ENCODE measurements at places on chromosomes 5 and 9.

- DNase-seq, result no peak
Measured at GRCh38 chr9:38130724-38131123, 61.7 kb upstream of the SHB start.

DNA sequence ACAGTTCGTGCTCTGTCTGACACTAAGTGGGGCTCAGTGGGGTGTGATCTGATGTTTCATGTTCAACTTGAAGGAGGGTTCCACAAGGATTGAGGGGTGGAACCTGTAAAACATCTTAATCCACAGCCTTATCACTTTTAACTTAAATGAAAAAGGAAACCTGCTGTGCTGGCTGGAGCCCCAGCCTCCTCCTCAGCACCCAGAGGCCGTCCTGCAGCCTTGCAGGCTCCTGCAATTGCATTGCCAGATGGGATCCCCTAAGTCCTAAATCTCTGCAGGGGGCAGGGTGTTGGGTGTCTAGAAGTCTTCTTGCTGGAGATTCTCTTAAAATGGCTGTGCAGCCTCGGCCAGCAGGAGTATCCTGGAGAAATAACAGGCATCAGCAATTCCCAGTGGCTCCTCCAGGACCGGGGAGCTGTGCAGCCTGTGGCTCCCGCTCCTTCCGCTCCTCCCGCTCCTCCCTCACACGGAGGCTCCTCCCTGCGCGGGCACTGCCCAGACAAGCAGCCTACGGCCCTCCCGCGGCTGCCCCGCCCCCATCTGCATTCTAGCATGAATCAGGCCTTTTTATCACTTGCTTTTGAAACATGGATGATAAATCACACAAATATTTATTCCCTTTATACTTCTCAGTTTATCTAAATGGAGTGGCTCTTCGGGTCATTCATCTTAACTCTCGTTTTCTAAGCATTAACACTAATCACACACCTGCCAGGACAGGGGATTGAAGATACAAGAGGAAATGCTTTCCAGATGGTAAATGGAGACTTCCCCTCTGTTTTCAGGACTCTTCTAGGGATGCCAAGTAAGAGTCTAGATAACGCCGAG lies 131.0 kb downstream of the ADAMTS16 start:
- no peak for DNase-seq

- no peak for DNase-seq
Measured at GRCh38 chr5:133680830-133681565, 68.7 kb upstream of the FSTL4 start.

GRCh38 chr9:93771276-93771675 lies 183.9 kb downstream of the BARX1 start:
- DNase-seq, result no peak

DNA sequence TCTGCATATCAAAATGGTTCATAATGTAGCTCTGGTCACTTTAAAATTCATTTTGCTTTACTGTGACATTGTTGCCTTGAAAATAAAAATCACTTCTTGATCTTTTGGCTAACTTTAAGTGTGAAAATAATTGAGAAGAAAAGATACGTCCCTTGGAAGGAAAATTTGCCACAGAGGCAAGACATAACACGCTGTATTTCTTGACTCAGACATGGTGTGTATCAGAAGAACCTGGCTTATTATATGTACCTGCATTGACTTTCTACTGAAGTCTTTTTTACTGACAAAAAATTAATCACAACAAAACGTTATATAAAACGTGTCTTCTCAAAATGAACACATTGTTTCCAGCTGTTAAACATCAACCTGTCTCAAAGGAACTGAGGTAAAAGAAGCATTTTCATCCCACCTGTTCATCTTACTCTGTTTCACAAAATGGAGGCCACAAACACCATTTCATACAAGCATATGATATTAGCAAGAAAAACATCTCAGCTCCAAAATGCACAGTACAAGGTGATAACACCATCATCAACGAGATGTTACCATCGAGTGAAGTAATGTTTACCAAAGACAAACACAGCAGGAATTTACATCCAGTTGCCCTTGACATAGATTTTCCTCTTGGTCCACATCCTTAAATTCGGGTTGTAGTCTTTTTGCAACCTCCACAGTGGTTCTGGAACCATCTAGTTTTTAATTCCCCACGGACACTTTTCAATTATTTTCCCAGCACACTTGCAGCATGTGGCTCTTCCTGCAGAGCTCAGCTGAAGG lies 179.9 kb downstream of the GLIS3 start:
- DNase-seq, result no peak

GRCh38 chr5:639584-640213 lies 27.6 kb downstream of the CEP72 start:
- DNase-seq, result no peak

GRCh38 chr5:111308951-111309350 lies 84.8 kb downstream of the CAMK4 start:
- DNase-seq, result no peak

DNA sequence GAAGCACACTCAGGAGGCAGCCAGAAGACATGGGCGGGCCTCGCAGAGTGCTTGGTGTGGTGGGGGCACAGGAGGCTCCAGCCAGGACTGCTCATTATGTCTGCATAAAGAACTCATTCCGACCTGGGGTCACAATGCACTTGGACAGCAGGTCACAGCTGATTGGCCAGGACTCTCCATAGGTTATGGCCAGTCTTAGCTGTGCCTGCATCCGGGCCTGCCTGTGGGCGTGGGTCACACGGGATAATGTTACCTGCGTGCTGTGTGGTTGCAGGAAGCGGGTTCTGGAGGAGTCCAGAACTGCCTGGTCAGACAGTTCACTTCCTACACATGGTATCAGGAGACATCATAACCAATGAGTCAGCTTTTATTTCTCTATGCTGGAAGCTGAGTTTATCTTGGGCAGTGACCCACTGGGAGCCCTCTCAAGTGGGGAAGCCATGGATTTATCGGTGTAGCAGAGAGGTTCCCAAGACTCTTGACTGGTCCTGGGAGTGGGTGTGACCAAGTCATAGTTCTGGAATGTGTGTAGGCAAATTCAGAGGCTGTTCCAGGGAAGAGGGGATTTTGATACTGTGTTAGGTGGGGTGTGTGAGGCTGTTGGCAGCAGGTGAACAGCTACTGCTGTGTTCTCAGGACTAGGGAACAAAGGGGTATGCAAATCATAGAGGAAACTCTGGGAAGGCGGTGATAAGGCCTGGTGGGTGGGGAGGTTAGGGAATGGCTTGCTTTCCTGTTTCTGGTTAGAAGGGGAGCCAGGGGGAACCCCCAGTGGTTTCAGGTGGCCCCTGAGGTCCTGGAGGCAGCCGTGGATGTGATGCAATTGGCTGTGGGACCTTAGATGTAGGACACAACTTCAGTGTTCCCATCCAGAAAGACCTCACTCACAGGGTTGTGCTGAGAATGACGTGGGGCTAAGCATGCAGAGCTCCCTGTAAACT lies 51.3 kb downstream of the ARHGEF37 start:
- DNase-seq, result no peak

DNA sequence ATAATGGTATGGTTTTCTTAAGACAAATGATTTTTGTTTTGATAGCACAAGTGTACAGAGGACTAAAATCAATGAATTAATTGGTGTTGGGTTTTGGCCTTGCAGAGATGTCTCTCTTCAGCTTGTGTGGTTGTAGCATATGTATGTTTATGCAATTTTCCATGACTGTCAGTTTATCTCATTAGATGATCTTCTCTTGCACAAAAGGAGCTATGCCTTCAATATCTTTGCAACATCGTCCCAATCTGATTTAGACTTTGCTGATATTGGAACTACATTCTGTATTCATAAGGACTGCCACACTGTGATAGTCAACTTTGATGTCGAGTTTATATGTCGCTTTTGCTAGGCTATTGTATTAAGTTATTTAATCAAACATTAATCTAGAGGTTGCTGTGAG lies 140.0 kb upstream of the TAF11L2 start:
- DNase-seq, result no peak

- DNase-seq, result no peak
Measured at GRCh38 chr5:64487283-64487682, 18.5 kb upstream of the RGS7BP start.

DNA sequence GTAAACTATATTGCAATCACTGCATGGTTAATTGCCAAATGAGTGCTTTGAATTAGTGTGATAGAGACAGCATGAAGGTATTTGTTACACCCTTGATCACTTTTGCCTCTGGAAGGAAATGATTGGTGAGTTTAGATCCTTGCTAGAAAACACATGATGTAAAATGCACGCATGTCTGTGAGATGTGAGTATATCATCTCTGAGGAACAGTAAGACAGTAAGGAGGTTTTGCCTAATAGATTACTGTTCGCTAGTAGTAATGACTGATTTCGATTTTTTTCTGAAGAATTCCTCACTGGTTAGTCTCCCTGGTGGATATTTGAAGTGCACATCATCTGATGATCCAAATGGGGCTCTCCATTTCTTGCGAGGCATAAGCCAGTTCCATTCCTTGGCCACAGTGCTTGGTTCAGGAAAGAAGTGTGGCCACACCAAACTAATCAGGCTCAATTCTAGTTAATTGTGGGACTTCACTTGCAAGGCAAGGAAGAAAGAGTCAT lies 156.4 kb upstream of the ADRA1B start:
- DNase-seq, result no peak

DNA sequence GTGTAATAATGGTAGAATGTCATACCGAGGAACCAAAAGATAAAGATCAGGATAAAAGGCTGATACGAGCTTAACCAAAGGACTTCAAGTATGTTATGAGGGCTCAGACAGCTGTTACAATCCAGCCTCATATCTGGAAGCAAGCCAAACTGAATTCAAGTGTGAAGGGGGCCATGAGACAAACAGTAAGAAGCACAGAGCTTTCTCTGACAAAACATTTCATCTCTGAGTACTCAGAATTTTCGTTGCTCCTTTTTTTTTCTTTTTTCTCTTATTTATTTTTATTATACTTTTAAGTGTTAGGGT lies 52.9 kb upstream of the CD180 start:
- DNase-seq, result no peak

DNA sequence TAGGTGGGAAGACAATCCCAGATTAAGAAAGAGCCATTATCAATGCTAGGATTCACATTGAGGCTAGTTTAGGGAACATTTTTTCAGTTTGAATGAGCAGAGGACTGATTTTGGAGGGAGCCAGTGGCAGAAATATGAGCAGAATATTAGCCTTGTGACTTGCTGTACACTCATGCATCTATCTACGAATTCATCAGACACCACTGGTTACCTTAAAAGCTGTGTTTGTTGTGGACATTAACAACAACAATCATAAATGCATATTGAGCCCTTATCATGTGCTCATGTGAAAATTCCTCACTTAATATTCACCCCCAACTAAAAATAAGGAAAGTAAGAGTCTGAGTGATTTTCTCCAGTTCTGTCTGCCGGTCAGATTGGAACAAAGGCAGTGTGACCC lies 9.9 kb upstream of the SH3TC2 start:
- no peak for DNase-seq

DNA sequence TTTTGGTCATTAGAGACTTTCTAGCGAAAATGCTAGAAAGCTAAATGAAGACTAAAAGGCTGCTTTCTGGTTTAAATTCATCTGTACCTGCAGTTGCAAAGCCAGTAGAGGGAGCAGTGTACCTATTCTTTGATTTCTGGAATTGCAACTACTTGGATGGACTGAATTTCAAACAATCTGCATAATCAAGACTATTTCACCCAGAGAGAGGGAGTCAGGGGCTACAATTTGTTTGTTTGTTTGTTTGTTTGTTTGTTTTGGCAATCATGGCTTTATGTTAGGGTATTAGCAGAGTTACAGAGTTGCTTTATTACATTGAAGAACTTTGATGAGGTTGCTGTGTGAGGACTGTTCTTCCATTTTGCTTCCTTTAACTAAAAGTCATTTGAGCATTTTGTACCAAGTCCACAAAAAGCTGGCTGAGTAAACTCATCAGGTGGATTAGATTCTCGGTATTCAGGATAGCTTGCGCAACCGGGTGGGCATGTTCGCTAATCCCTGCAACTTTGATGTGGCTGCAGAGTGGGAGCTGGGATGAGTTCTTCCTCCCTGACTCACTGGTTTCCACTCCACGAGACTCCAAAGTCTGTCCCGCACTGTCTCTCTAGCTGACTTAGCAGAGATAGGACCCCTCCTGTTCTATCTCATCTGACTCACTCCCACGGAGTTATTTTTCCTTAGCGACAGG lies 80.0 kb upstream of the TUT7 start:
- DNase-seq, result peak; percentile 77

DNA sequence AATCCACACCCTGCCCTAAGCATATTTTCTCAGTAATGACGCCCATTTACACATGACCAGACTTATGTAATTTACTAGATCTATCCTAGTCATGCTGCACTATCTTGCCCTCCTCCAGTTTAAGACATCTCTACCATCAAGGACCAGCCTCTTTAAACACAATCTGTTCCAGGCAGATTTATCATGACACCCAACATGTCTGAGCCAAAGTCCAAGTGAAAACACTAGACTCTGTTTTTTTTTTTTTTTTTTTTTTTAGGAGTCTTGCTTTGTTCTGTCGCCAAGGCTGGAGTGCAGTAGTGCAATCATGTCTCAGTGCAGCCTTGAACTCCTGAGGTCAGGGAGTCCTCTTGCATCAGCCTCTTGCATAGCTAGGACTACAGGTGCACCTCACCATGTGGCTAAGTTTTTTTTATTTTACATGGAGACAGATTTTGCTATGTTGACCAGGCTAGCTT lies 354.6 kb downstream of the ARRDC3 start:
- DNase-seq, result no peak

DNA sequence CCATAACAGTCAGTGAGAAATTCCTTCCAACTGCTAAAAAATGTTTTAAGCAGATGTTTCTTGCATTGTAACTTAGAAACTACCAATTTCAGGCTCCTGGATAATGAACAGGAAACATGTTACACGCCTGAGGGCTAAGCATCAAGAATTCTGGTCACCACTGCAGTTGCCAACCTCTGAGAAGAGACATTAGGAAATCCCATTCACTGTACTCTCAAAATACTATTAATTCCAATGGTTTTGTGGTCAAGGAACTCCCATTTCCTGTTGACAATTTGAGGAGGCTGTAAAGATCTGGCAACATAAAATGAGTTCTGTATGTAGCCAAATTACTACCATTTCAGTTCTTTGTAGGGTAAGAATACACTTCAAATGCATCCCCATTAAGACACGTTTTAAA lies 456.0 kb upstream of the MEF2C start:
- DNase-seq, result no peak

GRCh38 chr9:134559013-134559412 lies 82.6 kb upstream of the COL5A1 start:
- no peak for DNase-seq

DNA sequence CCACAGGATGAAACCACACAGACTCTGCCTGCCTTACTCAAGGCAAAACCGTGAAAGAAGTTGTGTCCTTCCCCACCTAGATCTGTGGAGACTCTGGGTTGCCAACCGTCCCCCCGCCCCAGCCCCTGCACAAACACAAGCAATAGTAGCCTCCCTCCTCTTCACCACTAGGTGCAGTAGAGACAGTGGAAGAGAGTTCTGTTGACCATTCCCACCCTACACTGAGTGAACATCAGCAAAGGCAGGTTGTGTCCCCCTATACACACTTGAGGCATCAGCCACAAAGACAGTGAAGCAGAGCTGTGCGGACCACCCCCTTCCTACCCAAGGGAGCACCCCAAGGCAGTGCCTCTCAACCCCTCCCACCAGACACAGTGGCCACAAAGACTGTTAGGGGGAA lies 223.7 kb upstream of the NFIL3 start:
- no peak for DNase-seq

GRCh38 chr9:5518171-5518936 lies 8.0 kb downstream of the PDCD1LG2 start:
- no peak for DNase-seq

All from forelimb muscle (tissue), 1 donor.